ENCODE measurements at places on chromosomes 6 and 20.

DNA sequence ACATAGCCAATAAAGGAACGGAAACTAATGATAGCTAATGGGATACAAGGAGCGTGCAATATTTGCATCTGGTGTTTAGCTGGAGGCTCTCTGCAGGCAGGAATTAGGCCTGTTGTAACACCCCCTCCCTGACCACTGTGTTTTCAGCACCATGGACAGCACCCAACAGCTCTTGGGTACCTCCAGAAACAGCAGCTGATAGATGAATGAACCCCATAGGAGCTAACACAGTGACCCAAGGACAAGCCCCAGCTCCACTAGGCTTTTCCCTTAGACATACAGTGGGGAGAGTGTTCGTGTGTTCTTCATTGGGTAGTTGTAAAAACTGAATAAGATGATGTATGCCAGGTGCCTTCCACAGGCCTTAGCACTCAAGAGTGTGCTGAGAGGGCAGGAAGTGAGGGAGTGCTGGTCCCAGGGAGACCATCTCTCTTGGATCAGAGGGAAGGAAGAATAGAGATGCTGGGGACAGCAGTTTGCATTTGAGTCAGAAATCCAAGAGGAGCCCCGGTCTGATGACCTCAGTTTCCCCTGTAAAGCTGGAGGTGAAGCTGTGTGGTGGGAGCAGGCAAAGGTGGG is 161.3 kb downstream of the PHACTR3 start:
- DNase-seq: no peak

DNA sequence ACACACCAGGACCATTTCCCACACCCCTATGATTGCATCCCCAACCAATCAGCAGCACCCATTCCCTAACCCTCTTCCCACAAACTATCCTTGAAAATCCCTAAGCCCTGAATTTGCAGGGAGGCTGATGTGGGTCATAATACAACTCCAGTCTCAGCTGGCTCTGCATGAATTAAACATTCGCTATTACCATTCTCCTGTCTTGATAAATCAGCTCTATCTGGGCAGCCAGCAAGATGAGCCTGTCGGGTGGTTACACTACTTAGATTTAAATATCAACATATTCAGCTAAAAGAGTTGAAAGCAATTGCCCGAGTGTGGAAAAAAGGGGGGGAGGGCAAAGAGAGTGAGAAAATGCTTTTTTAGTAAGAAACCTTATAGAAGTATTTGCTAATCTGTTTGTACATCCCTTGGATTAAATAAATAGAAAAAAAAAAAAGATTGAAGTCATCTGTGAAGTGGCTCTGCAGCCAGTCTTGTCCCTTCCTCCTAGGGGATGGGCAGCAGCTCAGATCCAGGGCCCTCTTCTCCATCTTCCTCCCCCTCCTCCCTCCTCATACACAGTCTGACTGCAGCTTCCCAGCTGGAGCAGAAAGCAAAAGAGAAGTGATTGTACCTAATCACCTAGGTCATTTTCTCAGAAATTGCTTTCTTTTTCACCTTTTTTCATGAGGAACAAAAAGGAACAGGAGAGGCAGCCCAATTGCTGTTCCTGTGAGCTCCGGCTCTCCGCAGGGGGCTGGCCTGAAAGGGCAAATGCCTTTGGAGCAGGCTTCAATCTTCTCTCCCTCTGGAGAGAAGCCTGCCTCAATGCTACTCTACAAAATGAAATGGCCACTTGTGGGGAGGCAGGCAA is 356.6 kb upstream of the SULF2 start:
- no peak for DNase-seq

DNA sequence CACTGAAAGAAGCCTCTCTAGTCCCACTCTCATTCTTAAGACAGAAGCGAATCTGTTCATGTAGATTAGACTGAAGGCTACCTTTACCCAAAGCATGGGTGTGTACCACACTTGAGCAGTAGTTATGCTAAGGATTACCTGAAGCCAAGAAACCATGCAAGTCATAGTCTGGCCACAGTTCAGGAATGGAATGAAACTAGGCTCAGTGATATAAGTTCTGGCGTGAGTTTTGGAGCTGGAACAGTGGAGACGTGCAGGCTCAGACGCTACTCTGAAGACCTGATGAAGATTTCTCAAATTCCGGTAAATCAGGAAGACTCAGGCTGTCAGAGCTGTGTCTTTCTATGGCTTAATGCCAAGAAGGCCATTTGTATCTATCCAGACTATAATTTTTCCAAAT is 219.9 kb downstream of the HDGFL1 start:
- no peak for DNase-seq

DNA sequence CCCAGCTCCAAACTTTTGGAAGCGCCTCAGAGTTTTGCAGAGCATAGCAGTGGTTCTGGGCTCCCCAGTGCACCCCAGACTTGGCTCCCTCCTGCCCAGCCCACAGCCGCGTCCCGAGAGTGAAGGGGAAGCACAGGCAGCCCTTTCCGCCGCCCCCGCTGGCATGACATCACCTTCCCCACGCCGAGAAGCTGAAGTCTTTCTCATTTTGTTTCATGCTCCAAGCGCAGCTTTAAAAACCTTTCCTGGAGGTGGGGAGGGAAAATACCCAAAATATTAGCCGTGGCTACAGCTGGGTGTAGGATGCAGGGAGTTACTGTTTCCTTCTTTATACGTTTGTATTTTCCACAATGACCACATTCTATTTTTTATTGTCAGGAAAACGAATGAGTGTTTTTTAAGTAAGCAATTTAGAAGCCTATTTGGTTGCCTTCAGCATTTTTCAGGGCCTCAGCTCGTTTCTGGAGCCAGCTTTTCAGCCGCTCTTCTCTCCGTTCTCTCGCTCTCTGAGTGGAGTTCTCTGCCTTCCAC is 72.9 kb downstream of the SNX5 start:
- no peak for DNase-seq

DNA sequence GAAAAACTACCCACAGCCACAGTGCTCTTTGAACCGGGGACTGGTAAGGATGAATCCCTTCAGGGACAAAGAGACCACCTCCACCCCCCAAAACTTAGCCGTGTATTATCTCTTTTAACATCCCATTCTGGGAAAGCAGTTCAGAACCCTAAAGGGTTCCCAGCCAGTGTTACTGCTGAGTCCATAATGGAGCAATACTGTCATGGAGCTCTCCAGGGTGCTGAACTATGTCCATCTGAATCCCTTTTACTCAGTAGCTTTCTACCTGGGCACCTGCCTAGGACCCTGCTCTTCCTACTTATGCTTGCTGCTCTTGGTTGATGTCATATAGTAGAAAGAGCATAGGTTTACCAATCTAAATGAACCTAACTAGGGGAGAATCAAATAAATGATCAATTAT is 22.3 kb upstream of the SAYSD1 start:
- no peak for DNase-seq

DNA sequence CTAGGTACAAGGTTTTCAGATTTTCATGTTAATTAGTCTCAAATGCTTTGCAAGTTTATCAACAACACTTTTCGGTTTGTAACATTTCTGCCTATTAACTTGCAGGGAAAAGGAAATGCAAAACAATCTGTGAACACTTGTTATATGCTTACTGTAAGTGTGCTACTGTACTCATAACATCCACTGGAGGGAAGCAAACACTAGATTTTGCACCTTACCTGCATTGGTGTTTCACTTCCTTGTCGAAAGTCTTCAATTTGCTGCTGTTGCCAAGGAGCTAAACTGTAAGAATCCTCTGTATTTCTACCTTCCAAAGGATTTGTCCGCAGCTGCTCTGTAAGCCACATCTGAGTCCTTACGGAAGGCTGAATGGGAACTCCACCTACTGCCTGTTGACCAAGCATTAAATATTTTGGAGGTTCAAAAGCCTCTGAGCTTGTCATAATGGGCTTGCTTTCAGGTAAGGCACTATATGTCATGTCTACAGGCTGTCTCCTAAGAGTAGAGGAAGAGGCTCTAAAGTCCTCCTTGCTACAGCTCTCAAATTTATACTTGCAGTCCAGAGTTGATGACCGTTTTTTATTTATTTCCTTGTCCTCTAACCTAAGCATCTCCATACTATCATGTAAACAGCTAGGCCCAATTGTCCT is 17.3 kb downstream of the PLN start:
- DNase-seq: peak; percentile 66

DNA sequence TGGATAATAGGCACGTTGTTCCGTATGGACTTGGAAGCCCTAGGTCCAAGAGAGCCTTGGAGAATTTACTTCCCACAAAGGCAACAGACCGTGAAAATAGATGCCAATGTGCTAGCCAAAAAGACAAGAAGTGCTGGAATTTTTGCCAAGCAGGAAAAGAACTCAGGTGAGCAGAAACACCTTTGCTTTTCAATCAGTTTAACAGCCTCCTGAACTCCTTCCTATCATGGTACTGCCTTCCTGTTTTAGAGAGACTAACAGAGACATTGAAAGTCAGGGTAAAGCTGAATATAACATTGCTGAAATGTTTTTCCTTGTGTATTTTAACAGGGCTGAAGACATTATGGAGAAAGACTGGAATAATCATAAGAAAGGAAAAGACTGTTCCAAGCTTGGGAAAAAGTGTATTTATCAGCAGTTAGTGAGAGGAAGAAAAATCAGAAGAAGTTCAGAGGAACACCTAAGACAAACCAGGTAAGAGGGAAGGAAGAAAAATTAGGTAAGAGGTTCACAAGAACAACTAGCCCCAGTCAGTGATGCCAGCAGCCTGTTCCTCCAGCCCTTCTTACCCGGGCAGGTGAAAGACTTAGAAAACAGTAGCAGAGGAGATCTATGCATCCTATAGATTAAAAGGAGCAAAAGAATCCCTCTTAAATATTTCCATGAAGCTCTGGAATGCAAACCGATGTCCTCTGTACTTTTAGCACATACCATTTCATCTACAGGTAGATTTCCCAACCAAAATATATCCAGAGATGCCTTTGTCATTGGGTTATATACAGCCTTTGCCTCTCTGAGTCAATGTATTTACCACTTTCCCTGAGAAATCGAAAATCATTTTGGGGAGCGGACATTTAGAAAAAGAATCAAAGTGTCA is 4.0 kb downstream of the EDN1 start:
- no peak for DNase-seq
